ENCODE measurements at places on chromosomes 16 and 17.

- no peak for DNase-seq
These were observed 36.1 kb upstream of the ALOX12 start for GRCh38 chr17:6959700-6960099.

GRCh38 chr17:73140566-73140965 lies 24.2 kb upstream of the SSTR2 start:
- DNase-seq: peak; percentile 29

GRCh38 chr16:81730090-81731051 lies 48.7 kb upstream of the PLCG2 start:
- peak; percentile 88 for DNase-seq

- no peak for DNase-seq
These were observed 88.9 kb upstream of the ATF7IP2 start for GRCh38 chr16:10296956-10297340.

DNA sequence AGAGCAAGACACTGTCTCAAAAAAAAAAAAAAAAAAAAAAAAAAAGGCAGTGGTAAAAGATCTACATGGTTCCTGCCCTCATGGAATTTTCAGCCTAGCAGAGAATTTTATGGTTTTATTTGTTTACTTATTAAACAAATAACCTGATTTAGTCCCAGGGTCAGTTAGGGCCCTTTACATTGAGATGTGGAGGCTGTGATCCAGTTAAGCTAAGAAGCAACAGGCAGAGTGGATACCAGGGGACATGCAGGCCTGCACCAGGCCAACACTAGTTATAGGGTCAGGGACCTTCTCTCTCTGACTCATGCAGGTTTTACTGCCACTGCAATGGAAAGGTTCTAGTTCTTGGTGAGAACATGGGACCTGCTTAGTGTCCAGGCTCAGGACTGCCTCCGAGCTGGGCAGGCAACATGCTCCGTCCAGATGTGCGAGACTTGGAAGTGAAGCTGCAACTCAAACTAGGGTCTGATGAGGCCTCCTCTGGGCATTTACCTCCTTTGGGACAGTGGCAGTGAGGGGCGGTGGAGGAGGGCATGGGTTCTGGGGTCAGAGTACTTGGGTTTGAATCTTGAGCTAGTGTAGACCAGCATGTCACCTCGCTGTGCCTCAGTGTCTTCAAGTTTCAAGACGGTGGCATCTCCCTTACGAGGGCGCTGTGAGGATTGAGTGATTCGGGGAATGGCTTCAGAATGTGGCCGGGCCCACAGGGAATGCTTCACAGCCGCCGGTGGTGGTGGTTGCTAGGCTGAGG lies 301.8 kb downstream of the CPPED1 start:
- DNase-seq: no peak

- no peak for DNase-seq
These were observed 19.1 kb downstream of the SLC12A3 start for GRCh38 chr16:56884026-56884582.

DNA sequence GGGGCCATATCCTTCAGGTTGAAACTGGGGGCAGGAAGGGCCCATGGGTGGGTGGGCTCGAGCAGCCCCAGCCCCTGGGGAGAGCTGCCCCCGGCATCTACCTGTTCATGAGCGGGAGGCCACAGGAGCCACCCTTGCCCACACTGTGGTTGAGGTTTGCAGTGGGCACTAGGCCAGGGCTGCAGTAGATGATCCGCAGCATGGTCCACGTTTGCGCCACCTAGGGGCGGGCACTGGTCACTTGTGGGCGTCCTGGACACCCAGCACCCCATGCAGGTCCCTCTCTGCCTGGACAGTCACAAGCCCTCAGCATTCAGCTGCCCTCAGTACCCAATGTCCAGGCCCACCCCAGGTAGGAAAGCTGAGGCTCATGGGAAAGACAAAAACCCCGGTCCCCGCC lies 1.8 kb upstream of the JMJD8 start:
- no peak for DNase-seq

- DNase-seq: no peak
These were observed 12.0 kb downstream of the EEF2K start for GRCh38 chr16:22217890-22218730.

DNA sequence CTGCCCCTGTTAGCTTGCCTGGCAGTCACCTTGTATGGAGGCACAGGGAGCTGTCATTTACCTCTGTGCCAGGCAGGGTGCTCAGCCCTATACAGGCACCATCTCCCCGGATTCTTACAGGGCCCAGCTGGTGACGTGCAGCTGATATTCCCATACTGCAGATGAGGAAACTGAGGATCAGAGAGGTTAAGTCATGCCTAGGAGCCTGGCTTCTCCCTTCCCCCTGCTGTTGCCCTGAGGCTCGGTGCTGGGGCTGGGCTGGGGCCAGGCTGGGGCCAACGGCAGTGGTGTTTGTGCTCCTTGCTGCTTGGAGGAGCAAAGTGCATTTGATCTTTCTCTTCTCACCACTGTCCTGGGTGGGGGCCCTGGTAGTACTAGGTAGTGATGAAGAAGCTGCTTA lies 54.7 kb upstream of the IL34 start:
- no peak for DNase-seq

DNA sequence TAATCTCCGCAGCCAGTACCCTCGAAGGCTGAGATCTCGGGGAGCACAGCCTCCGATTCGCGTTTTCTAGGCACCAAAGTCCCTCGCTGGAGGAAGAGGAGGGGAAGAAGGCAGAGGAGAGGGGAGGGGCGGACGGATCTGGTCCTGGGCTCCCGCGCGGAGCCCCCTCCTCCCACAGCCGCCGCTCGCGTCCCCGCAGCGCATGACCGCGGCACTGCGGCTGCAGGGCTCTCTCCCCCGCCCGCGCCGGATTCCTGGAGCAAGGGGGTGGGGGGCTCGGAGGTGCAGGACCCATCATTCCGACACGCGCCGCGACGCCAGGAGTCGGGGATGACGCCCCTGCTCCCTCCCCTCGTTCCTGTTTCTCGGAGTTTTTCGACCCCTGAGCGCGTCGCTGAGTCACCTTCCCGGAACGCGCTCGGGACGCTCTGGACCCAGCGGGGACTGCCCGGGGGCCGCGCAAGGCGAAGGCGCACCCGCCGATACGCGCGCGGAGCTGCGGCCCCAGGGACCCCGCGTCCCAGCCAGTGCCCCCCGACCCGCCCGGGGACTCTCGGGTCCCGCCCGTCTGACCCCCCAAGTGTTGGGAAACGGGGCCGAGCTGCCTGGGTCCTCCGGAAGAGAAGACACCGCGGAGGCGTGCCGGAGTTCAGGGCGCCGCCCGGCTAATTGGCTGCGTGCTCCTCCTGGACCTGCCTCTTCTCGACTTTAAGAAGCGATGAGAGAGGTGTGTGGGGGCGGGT lies 1.4 kb upstream of the SPHK1 start:
- DNase-seq: peak; percentile 32

DNA sequence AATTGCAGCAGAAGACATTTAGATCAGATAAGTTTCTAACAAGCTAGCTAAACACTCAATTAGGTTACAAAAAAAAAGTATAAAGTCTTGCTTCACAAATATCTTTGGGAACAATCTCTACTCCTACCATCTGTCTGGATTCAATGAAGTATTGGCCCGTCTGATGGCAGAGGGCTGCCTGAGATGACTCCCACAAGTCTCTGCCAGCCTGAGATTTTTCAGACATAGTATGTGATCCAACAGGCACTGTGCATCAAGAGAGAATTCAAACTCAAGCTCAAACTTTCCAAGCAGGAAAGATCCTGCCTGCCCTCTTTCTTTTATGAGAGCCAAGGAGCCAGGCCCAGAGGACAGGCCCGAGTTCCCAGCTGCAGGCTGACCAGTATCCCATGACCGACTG lies 22.6 kb downstream of the SLC39A11 start:
- peak; percentile 82 for DNase-seq

DNA sequence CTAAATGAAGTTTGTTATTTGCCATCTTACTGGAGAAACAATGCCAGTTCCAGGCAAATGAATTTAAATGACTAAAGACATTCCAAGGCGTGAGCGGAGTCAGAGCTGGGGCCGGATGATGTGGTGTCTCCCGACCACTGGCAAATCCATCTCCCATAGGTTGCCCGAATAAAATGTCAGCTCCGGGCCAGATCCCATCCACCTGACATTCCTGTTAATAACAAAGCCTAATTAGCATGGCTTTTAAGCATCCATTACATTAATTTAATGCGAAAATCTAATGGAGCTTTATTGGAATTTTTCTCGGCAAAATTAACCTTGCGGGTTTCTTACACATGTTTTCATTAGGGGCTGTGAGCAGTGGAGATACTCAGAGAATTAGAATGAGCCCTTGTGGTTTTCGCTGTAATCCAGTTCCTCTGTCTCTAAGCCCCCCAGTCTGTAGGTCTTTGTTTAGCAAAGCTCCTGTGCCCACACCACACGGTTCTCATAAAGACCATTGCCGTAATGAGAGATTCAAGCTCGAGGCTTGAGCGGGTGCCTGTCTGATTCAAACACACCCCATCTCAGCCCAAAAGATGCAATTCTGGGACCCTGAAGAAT lies 123.3 kb downstream of the CCT6B start:
- peak; percentile 60 for DNase-seq

DNA sequence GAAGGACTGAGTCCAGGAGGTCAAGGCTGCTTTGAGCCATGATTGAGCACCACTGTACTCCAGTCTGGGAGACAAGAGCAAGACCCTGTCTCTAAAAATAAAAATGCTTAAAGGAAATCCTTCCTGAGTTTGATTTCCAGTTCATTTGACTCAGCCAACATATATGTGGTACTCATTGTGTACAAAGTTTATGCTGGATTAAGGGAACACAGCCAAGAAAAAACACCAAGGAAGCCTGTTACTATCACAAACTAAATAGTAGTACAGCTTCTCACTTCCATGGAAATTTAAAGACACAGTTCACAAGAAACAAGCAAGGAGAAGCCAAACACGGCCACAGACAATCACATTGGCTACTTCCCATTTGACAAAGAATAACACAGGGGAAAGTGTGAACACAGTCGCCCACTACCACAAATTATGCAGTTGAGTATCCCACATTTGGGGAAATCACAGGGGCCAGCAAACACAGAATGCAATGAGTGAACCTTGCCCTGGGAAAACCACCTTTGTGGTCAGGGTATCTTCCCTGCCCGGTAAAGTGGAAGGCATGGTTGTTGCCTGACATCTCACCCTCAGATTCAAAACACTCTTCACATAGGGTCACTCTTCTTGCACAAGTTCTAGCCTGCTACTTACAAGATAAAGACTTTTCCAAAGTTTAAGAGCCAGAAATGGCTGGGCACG lies 14.5 kb downstream of the TEX14 start:
- no peak for DNase-seq

DNA sequence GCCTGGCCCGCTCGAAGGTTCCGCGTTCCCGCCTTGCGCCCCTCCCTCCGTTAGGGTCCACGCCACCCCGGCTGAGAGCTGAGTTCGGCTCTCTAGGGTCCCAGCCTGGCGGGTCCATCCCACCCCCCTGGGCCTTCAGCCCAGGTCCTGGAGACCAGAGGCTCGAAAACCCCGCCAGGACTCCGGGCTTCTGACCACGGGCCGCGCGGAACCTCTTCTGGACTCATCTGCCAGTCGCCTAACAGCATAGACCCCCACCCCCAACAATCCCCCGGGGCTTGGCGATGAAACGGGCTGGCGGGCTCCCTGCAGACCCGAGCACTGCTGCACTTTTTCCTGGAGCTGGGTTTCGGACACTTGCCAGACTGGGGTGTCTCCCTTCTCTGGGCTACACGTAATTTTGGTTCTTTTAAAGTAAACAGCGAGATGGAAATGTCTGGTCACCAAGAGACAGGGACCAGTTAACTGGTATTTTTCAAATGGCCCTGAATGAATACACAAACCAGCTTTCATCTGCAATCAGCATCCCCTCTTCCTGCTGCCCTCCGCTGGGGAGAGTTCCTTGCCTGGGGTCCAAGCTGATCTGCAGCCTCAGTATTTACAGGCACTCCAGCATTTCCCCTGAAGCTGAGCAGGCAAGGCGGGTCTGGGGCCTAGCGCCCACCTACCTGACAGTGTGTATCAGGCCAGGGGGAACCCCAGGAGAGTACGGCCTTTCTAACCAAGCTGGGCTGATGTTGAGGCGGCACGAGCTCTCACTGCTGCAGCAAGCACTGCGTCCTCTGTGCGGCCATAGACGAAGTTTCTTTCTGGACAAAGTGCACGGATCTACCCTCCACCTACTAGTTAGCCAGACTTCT lies 639 bp upstream of the TRIM65 start:
- DNase-seq: peak; percentile 26

DNA sequence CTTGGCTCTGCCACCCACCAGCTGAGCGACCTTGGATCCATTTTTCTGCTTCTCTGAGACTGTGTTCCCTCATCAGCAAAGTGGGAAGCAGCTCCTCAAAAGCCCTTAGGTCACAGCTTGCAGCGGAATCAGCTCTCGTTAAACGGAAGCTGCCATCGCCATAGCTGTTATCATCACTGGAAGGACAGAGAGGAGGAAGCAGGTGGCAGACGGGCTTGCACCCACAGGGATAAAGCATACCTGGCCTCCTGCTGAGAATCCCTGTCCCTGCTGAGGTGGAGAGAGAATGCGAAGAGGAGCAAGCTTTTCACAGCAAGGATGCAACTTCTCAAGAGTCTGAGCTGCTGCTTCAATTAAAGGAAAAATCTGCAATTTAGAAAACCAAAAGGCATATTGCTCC lies 106.6 kb downstream of the CLEC16A start:
- peak; percentile 20 for DNase-seq

DNA sequence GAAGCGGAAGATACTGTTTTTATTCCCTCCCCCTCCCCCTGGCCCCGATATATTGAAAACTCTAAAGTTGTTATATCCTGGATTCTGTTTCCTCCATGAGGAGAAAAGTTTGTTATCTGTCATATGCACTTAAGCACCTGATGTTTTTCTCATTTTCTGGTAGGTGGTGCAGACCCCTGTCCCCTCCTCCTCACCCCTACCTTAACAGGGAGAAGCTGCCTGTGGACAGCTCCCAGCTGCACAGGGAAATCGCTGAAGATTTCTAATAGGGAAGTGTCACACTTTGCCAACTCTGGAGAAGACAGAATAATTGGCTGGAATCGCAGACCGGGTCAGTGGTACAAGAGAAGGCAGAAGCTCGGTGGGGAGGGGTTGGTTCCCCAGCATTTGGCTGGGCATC lies 45.3 kb upstream of the TOB1 start:
- no peak for DNase-seq

GRCh38 chr16:67179421-67180080 lies 4.2 kb downstream of the MATCAP1 start:
- DNase-seq: no peak

DNA sequence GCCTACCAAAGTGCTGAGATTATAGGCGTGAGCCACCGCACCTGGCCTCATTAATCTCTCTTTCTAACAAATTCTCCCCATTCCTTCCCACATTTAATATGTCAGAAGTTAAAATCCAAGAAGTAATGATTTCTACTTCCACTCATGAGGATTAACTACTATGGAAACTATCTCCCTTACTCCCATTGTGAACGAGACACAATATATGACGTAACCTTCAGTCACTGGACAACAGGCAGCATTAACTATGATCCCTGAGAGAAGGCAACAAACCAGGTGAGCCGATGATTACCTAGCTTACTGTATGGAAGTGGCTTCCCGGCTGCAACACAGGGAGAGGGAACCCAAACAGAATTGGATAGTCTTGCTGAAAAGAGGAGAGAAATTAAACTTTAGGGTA lies 20.0 kb downstream of the GLG1 start:
- no peak for DNase-seq
